ENCODE measurements at places on chromosomes 13 and 19.

- DNase-seq, result no peak
These were observed 305.3 kb downstream of the IRS2 start for GRCh38 chr13:109481040-109481439.

- DNase-seq, result peak; percentile 20
These were observed 958 bp upstream of the OBI1 start for GRCh38 chr13:78659732-78660494.

- no peak for DNase-seq
These were observed 223.5 kb downstream of the GPC5 start for GRCh38 chr13:91621963-91622362.

DNA sequence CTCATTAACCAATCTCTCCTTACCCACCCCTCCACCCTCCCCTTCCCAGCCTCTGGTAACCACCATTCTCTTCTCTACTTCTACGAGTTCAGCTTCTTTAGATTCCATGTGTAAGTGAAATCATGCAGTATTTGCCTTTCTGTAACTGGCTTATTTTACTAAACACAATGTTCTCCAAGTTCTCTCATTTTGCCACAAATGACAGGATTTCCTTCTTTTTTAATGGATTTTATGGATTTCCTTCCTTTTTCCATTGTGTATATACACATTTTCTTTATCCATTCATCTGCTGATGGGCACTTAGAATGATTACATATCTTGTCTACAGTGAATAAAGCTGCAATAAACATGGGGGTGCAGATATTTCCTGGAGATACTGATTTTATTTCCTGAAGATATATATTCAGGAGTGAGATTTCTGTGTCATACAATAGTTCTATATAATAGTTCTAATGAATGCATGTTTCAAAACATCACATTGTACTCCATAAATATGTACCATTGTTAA, 20.2 kb downstream of the KCTD12 start:
- DNase-seq, result no peak

DNA sequence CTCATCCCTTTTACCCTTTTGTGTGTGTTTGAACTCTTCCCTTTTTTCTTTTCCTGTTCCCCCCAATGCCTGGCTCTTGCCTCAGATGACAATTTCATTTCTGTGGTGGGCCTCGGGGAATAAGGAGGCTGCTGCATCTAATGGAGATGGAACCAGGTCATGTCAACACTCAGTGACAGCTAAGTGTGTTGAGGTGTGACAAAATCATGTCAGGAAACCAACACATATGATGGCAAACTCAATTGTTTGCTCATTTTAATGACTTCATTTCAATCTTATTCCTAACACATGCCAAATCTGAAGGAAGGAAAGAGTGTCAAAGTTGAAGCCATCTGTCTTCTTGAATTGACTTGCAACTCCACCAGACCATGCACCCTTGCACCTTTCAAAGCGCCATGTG, 36.7 kb downstream of the TNFSF11 start:
- no peak for DNase-seq

GRCh38 chr19:50556282-50557008, 11.8 kb downstream of the LRRC4B start:
- DNase-seq, result peak; percentile 82

- DNase-seq, result no peak
These were observed 56.7 kb downstream of the AKAP11 start for GRCh38 chr13:42328672-42329071.

DNA sequence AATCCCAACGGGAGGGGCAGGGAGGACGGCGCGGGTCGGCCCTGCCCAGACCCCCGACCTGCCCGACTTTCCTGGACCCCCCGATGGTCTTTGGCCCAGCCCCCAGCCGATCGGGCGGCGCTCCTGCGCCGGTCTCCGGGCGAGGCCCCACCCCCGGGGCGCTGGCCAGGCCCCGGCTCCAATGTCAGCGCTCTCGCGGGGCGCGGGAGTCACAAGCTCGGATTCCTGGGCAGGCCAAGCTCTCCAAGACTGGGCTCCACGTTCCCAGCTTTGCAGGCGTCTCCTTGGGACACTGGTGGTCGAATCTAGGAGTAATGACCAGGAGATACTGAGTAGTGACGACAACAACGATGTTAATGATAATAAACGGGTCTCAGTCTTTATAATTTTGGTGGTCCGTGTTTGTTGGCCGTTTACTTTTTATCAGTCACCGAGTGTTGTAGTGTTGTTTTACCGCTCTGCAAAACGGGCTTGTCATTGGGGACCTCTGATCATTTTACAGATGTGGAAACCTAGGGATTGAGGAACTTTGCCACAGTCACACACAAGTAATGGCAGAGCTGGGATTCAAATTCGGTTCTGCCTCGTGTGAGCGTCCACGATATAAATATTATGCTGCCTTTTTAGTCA, 545 bp downstream of the RAD23A start:
- DNase-seq, result peak; percentile 81

GRCh38 chr19:50861010-50861409, 6.3 kb downstream of the KLK3 start:
- no peak for DNase-seq
